Sigmoid colon (tissue), 7 donors: ENCODE measurements at places on chromosomes 5 and 9.

GRCh38 chr9:117945286-117945685 is 241.1 kb downstream of the TLR4 start:
- no peaks in the 10 kb centered on the region for H3K36me3 ChIP-seq
- no peaks in the 10 kb centered on the region for H3K4me1 ChIP-seq
- no peak for DNase-seq
- no peak overlapping the region for H3K4me3 ChIP-seq
- no peaks in the 10 kb centered on the region for H3K27me3 ChIP-seq

GRCh38 chr5:44535621-44536020 is 146.4 kb upstream of the FGF10 start:
- no peaks in the 10 kb centered on the region for H3K36me3 ChIP-seq
- no peaks in the 10 kb centered on the region for H3K27me3 ChIP-seq
- H3K4me1 ChIP-seq = no peaks in the 10 kb centered on the region
- H3K27ac ChIP-seq = no peak overlapping the region
- DNase-seq = no peak
- H3K4me3 ChIP-seq = no peak overlapping the region

DNA sequence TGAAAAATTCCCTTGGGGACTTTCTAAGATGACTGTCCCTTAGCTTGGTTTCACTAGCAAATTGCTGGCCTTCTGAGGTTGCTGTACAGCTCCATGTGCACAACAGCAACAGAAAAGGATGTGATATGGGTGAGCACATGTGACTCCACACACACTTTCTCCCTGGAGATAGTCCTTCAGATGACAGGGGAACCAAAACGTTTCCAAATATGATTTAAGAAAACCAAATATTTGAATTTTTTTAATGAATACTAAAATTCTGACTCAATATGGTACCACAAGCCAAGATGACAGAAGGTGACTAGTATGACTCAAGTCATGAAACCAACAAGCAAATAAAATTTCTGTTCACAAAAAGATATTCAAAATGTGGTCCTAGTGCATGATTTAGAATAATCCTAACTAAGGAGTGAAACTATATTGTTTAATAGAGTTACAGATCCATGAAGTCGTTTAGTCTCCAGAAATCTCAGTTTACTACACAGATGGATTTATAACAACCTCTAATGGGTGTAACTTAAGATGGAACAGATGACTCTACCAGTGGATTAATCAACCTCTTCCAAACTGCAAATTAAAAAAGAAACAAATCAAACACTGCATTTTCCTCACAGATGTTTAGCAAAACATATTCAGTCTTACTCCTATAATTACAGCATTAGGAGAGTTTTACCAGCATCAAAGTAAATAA is 144.8 kb upstream of the PIK3R1 start:
- no peaks in the 10 kb centered on the region for H3K27me3 ChIP-seq
- DNase-seq = no peak
- H3K4me1 ChIP-seq = no peaks in the 10 kb centered on the region
- no peak overlapping the region for H3K4me3 ChIP-seq
- H3K27ac ChIP-seq = no peak overlapping the region

GRCh38 chr9:71684566-71684965 is 83.7 kb downstream of the CEMIP2 start:
- no peak overlapping the region for H3K27ac ChIP-seq
- DNase-seq = no peak
- no peaks in the 10 kb centered on the region for H3K4me1 ChIP-seq
- no peak overlapping the region for H3K4me3 ChIP-seq

GRCh38 chr9:121909111-121909510 is 184.0 kb downstream of the TTLL11 start:
- no peak for DNase-seq
- H3K4me1 ChIP-seq = no peaks in the 10 kb centered on the region
- no peaks in the 10 kb centered on the region for H3K27me3 ChIP-seq
- H3K36me3 ChIP-seq = no peaks in the 10 kb centered on the region
- H3K27ac ChIP-seq = no peak overlapping the region
- no peak overlapping the region for H3K4me3 ChIP-seq

DNA sequence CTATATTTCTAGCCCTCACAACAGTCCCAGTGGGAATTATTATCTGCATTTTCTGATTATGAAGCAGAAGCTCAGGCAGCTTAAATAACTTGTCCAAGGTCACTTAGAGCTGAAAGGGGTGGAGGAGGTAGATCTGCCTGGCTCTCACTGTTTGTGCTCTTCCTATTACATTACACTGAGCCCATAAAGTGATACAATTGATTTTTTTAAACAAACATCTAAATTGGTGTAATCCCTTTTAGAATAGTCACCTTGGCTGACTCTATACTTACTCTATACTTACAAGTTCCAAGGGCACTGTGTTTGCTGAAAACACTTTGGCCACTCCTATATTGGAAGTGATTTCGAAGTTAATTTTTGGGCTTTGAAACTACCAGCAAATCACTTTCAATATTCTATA is 144.7 kb downstream of the APBA1 start:
- H3K4me3 ChIP-seq = no peak overlapping the region
- no peaks in the 10 kb centered on the region for H3K4me1 ChIP-seq
- no peaks in the 10 kb centered on the region for H3K27me3 ChIP-seq
- no peak overlapping the region for H3K27ac ChIP-seq

DNA sequence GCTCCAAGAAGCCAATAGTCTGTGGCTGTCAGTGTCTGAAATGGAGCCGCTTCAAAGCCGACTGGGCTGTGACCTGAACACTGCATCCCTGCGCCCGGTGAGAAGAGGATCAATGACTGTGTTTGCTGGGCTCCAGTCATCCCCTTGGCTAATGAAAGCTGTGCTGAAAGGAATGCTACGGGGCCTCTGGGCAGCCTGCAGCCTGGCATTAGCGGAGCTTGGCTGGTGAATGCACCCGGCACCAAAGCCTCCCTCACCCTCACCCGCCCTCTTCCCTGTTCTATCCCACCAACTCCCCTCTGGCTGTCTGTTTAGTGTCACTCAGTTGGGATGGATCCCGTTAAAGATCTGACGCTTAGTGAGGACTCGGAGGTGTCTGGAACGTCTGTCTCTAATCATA is 355.3 kb downstream of the BNC2 start:
- DNase-seq = peak; percentile 73
- no peak overlapping the region for H3K4me3 ChIP-seq

DNA sequence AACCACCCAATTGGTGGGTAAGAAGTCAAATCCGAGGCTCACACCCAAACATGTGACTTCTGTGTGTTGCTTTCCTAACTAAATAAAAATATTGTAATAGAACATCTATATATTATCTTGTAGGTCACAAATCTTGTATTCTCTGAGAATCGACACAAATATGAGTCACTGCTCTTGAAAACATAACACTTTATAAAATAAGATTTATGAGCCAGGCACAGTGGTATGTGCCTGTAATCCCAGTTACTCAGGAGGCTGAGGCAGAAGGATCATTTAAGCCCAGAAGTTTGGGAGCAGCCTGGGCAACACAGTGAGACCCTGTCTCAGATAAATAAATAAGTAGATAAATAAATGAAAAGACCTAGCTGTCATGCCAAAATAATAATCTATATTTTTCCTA is 624.1 kb downstream of the ANXA1 start:
- H3K27ac ChIP-seq = no peak overlapping the region
- no peak overlapping the region for H3K4me3 ChIP-seq
- no peak for DNase-seq

DNA sequence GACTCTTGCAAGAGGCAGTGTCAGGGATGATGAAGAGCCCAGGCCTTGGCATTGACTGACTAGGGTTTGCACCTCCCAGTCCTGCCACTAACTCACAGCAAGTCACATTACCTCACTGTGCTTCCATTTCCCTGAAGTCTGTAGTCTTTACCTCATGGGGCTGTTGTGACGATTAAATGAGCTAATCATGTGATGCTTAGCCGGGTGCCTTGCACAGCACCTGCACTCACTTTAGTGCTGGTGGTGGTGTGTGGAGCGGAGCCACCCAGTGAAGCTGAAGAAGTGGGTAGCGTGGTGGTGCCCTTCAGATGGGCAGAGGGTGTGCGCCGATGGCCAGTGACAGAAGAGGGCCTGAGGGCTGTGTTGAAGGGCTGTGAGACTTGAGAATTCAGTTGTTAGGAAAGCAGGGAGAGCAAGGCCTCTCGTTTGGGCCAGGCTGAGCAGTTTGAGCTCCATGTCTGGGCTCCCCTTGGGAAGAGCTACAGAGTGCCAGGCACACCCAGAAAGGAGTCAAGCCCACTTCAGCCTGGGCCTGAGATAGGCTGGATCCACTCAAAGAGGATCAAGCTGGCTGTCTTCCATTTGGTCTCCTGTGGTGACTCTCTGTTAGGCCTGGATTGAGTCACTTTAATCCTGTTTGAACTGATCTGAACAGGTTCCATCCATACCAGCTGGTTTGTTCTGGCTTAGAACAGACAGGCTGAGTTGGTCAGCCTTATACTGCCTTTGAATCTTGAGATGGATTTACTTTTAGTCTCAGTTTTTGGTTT is 42.5 kb downstream of the RALGPS1 start:
- no peaks in the 10 kb centered on the region for H3K27me3 ChIP-seq
- H3K27ac ChIP-seq = peak overlapping the region; percentile 57
- no peaks in the 10 kb centered on the region for H3K36me3 ChIP-seq
- no peaks in the 10 kb centered on the region for H3K4me1 ChIP-seq
- DNase-seq = no peak

GRCh38 chr9:19689328-19690101 is 99.3 kb downstream of the SLC24A2 start:
- no peaks in the 10 kb centered on the region for H3K27me3 ChIP-seq
- H3K27ac ChIP-seq = no peak overlapping the region
- no peaks in the 10 kb centered on the region for H3K4me1 ChIP-seq
- no peaks in the 10 kb centered on the region for H3K36me3 ChIP-seq

- H3K27me3 ChIP-seq = no peaks in the 10 kb centered on the region
- H3K4me1 ChIP-seq = no peaks in the 10 kb centered on the region
- H3K27ac ChIP-seq = no peak overlapping the region
- DNase-seq = no peak
- H3K4me3 ChIP-seq = no peak overlapping the region
- no peaks in the 10 kb centered on the region for H3K36me3 ChIP-seq
Measured at GRCh38 chr5:6568889-6569288, 64.0 kb downstream of the NSUN2 start.

DNA sequence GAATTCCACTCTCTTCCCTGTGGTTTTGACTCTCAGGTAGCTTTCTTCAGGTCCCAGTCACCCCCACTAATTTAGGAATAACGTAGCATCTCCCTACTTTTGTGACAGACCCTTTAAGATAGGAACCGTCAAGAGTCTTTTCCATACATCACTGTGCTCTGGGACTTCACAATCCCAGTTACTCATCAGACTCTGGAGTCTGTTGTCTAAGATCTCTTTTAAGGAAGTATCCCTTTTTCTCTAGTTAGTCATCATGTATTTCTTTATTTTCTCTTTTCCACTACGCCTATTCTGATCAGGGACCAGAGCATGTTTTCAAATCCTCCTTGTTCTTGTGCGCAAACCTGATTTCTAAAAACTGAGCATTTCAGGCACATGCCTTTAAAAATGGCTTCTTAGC is 143.0 kb downstream of the GOLPH3 start:
- H3K27ac ChIP-seq = peak overlapping the region; percentile 21
- no peaks in the 10 kb centered on the region for H3K36me3 ChIP-seq
- no peaks in the 10 kb centered on the region for H3K27me3 ChIP-seq
- DNase-seq = no peak
- no peak overlapping the region for H3K4me3 ChIP-seq
- peaks cover 21% of the 10 kb centered on the region for H3K4me1 ChIP-seq

DNA sequence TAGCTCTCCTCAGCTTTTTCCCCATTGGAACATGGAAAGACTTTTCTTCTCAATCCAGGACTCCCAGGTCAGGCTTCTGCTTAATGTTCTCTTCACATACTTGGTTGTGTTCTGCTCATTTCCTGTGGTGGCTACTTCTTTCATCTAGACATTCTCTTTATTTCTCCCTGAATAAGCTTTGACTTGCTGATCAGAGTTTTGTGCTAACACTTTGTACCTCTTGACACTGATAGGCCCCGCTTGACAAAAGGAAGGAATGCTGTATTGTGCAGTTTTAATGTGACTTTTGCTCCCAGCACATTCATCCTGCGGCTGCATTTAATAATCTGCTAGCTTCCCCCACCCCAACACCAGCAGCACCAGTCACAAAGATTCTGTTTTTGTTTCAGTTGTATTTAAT is 90.9 kb upstream of the MINAR2 start:
- no peak overlapping the region for H3K4me3 ChIP-seq
- no peaks in the 10 kb centered on the region for H3K27me3 ChIP-seq
- no peak overlapping the region for H3K27ac ChIP-seq
- H3K4me1 ChIP-seq = peaks cover 11% of the 10 kb centered on the region
- DNase-seq = no peak
- no peaks in the 10 kb centered on the region for H3K36me3 ChIP-seq

GRCh38 chr9:114742947-114743346 is 61.0 kb upstream of the TEX48 start:
- no peak overlapping the region for H3K27ac ChIP-seq
- H3K4me1 ChIP-seq = no peaks in the 10 kb centered on the region
- DNase-seq = no peak
- H3K4me3 ChIP-seq = no peak overlapping the region

DNA sequence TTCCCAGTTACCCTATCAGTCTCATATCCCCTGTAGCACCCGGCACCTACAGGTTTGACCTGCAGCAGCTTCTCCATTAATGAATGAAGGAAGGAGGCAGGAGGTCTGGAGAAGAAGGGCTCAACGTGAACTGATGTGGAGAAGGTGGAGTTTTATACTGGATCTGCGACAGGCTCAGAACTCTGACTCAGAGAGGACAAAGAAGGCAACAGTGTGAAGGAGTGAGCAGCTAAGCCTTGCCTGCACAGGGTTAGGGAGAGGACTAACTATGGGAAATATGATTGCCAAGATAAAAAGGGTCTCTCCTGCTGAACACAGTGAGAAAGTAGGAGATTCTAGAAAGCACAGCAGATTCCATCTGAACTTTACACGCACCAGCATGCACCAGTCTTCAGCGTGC is 23.6 kb downstream of the RASEF start:
- H3K36me3 ChIP-seq = no peaks in the 10 kb centered on the region
- no peaks in the 10 kb centered on the region for H3K4me1 ChIP-seq
- no peak overlapping the region for H3K27ac ChIP-seq
- H3K4me3 ChIP-seq = no peak overlapping the region
- DNase-seq = no peak

DNA sequence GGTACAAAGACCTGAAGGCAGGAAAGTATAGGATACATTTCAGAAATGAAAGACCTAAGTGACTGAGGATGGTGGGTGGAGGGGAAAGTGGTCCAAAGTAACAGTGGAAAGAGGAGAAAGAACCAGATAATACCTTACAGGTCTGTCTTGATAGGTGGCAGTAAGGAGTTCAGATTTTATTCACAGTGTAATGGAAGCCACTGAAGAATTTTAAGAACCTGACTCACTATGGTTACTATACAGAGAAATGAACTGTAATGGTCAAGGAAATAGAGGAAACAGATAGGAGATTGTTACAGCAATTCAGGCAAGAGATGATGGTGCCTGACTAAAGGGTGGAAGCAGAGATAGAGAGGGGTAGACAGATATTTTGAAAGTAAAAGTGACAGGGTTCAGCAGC is 46.5 kb downstream of the EPB41L4A start:
- H3K4me3 ChIP-seq = no peak overlapping the region
- no peak for DNase-seq
- no peak overlapping the region for H3K27ac ChIP-seq
- peaks cover 17% of the 10 kb centered on the region for H3K4me1 ChIP-seq

GRCh38 chr5:179114756-179115155 is 54.6 kb downstream of the ZNF354C start:
- H3K27ac ChIP-seq = no peak overlapping the region
- H3K36me3 ChIP-seq = peaks cover 8% of the 10 kb centered on the region
- no peak for DNase-seq
- H3K4me3 ChIP-seq = no peak overlapping the region
- H3K27me3 ChIP-seq = no peaks in the 10 kb centered on the region
- no peaks in the 10 kb centered on the region for H3K4me1 ChIP-seq
